ENCODE measurements at places on chromosomes 1 and 21.

- no peak for DNase-seq
Measured at GRCh38 chr21:46429754-46430681, 28.7 kb upstream of the DIP2A start.

DNA sequence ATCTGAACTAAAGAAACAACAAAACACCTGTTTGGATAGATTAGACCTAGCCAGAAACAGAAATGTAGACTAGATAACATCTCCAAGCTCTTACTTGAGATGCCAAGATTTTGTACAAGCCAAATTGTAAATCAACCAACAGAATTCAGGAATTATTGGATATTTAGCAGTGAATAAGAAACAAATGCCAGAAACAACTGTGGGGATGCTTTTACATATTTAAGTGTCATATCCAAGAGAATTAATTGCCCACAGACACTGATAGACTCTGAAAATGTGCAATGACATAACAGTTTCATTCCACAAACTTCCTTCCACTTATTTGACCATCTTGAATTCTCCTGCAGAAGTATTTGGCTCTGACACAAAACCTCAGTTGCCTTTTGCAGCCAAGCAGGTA lies 92.3 kb downstream of the SGIP1 start:
- no peak for DNase-seq

DNA sequence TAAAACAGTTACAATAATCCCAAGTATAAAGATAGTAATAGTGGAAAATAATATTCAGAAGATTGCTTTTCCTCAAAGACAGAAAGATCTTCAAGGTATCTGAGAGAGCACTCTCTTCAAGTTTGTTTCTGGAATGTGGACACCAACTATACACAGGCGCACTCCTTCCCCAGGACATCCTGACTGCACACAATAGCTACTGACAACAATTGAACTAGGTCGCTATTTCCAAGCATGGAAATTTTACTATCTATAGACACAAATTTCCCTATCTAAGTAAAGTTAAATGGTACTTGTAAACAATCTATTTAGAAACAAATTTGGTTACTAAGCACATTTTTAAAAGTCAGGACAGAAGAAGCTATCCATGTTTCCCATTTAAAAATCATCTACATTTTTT lies 19.1 kb downstream of the ARHGAP29 start:
- no peak for DNase-seq

GRCh38 chr1:45686015-45686287 lies 382 bp downstream of the GPBP1L1 start:
- peak; percentile 75 for DNase-seq

DNA sequence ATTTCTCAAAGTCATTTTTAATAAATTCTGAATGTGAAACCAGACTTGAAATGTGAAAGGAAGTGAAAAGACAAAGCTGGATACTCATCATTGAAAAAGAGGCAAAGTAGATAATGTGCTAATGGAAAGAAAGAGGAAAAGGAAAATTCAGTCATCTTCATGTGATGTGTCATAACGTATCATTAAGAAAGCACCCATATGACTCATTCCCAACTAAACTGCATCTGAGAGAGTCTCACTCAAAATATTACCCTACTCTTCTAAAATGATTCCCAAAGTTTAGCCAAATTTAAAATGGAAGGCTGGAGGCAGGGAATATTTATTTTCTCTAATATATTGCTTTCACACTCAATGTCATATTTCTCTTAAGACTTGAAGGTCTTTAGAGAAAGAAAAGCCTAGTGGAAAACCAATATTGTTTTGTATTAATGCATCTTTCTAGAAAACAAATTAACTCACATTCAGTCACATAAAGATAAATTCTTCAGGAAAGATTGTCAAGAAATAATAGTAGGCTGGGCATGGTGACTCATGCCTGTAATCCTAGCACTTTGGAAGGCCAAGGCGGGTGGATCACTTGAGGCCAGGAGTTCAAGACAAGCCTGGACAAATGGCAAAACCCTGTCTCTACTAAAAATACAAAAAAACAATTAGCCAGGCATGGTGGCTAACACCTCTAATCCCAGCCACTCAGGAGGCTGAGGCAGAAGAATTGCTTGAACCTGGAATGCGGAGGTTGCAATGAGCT lies 129.9 kb downstream of the SLC30A10 start:
- DNase-seq, result no peak

DNA sequence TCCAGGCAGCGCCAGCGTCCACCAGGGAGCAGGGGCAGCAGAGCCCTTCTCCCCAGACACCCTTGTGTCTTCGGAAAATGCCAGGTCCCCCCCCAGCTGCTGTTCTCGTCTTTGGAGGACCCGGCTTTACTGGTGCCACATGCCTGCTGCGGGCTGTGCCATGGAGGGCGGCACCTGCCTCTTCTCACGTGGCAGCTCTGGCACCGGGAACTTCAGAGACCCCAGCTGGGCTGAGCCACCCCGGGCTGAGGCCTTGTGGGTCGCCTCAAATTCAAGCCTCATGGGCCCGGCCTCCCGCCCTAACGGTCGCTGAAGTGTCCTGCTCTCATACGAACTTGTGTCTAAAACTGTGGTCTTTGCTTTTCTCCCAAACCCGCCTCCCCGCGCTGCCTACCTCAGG lies 27.0 kb upstream of the C1orf159 start:
- DNase-seq, result no peak

DNA sequence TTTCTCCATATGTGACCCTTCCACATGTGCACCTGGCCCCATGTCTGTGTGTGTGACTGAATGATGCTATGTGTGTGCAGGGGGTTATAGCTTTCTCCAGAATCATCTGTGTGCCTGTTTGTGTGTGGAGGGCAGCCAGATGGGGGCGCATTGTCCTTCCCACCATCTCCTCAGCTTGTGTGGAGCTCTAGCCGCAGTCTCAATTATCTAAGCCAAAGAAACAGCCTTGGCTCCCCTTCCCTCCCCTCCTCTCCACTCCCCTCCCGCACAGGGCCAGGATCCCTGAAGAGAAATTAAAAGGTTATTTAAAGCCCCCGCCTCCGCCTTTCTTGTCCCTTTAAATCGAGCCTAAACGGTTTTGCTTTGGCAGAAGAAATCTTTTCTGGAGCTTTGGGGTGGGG lies 1.8 kb upstream of the DMBX1 start:
- DNase-seq, result no peak

- no peak for DNase-seq
Measured at GRCh38 chr1:39507230-39507928, 15.9 kb downstream of the BMP8A start.

DNA sequence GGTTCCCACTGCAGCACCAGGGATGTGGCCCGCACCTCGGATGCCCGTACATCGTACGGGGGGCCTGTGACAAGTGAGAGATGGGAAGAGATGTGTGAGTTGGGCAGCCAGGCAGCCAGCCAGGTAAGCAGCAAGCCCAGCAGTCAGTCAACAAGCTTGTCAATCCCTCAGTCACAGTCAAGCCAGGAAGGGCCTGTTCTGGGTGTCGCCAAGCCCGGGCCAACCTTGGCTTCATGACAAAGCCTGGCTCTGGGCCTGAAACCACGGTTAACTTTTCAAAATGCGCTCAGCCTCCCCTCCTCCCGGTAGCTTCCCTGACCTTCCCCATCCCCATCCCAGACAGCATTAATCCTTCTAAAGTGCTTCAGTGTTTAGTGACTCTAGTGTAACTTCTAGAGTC lies 31.8 kb downstream of the MYOM3 start:
- DNase-seq, result no peak
